ENCODE measurements at places on chromosomes 2 and 18.

DNA sequence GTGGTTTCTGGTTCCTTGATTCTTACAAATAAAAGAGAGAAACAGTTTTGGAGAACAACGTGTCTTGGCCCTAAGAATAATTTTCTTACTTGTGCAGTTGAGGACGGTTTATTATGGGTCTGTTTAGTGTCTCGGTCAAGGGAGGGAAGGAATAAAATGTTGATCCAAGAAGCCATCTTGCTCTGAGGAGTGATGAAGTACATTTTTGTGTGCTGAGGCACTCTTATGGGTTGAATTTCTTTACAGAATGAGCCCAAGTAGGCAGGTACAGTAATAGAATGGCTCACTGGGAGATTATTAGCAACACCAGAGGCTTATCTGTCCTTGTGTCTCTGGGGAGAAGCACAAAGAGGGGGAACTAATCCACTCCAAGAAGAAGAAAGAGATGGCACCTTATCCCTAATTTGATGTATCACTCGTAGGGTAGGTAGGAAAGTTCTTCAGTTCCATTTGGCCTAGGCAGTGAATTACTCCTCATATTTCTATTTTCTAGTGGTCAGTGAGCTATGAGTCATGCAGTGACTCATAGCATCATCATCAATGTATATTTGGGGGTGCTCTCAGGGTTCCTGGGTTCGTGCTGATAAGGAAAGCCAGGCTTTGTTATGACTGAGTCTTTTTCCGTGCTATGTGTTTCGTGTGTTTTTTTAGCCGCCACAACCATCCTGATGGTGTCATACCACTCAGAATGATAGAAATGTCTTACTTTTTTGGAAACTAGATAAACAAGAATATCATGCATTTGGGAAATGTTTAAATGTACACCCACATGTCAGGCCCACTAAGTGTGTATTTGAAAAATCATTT is 250.1 kb upstream of the CTAGE1 start:
- DNase-seq, result no peak

GRCh38 chr2:168602846-168603401 is 146.9 kb downstream of the CERS6 start:
- no peak for DNase-seq

GRCh38 chr2:241703032-241703604 is 1.3 kb downstream of the ING5 start:
- DNase-seq, result no peak

GRCh38 chr18:35642802-35643201 is 61.3 kb downstream of the GALNT1 start:
- no peak for DNase-seq

DNA sequence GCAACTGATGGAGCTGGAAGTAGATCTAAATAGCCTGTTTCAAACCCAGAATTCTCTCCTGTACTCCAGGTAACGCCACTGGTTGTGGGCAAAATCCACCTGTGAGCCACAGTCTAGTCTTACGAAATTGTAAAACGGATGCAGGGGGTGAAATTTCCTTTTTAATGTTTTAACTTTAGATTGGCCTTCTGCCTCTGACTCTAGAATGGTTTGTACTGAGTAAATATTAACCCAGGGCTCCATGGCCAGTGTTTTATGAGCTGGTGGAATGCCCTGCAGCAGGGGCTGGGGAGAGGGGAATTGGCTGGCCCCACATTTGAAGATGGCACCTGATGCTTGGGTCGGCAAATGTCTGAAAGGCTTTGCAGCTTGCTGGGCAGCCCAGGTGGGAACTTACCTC is 156.6 kb downstream of the MYCN start:
- no peak for DNase-seq

DNA sequence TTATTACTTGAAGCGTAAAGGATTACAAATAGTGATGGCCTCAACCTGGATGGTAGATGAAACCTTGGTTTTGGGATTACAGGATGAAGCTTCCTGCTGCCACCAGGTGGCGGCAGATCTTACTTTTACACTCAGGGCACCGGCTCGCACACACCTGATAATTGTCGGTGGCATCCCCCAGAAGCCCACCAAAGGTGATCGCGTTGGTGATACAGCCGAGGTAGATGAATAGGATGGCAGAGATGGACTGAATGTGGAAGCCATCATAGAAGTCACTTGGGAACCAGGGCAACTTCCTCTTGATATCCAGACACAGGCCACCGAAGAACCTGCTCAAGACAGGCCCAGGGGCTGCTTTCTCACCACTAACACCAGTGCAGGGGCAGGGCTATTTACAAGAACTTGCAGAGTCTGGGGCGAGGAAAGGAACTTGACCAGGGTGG is 51.8 kb downstream of the MTHFD2 start:
- DNase-seq, result peak; percentile 54
